Glomerular endothelial cell (primary cell): ENCODE measurements at places on chromosomes 5 and 9. TPM values are rescaled to one million over a fixed set of nuclear protein-coding genes. Genes with fewer than 3 reads are reported as not detected.

DNA sequence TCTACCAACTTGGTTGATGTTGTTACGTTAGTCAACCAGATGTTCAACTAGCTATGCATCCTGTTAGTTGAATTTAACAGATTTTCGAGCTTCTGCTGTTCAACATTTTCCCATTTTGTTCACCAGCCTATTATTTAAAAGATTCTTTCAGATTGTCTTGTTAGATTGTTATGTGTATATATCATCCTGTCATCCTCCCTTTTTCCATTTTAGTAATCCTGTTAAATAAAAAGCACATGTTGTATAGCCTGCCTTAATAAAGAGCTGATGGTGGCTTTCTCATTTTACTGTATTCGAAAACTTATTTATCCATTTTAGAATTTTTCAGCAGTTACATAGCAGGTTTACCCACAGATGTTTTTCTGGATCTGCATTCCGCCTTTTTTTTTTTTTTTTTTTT, 4.3 kb downstream of the TMEFF1 start:
- no peak for DNase-seq

GRCh38 chr9:3235497-3235896, 290.3 kb downstream of the RFX3 start:
- no peak for DNase-seq

DNA sequence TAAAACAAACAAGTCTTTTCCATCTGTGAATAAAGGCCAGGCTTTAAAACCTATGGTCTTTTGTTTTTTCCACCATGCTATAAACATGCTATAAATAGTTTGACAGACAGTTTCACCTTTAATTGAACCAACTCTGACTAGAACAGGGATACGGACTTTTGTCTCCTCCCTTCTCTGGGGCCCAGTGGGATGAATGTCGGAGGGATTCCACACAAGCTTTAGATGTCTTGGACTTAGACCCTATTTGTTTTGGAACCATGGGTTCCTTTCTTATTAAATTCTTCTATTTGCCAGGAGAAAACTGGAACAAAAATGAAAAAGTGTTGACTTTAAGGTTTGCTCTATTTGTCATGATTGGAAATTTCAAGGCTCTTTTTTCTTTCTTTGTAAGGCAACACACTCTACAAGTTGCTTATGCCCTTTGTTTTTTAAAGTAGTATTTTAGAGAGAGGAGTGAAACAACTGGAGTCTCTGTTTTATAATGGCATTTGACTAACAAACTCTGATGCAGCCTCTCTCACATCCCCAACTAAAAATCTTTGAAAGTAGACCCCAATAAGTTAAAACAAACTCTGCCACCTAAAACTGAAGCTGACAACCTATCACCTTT, 145.3 kb downstream of the MLLT3 start:
- DNase-seq, result no peak

DNA sequence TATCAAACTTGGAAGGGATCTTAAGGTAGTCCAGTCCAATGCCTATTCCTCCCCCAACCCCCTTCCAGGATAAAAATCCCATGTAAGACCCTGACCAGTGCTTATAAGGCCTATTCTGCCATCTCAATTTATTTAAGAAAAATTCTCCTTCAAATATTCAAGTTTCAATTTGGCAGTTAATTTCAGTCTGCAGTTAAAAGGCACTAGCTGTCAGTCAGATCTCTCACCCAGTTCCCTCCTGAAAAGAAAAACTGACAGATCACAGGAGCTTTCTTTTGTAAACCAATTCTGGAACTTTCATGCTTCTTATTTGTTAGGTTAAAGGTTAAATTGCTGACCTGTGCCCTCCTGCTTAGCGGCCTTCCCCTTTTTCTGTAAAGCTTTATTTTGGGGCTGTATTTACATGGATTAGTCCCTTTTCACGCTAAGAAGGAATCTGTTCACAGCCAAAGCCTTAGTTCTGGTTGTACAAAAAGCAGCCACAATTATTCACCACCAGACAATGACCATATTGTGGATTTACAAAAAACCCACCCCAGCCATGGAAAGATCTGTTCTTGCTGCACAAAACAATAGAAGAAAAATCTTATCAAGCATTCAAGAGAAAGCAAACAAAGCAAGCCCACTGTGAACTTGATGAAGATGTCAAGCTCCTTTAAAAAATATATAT, 68.7 kb downstream of the DENND1A start:
- DNase-seq, result no peak

Gene SCGB3A2
- total RNA-seq, result not detected in 2 replicates

Gene DENND4C
- total RNA-seq, result 53.7 and 59.5 TPM in 2 replicates

DNA sequence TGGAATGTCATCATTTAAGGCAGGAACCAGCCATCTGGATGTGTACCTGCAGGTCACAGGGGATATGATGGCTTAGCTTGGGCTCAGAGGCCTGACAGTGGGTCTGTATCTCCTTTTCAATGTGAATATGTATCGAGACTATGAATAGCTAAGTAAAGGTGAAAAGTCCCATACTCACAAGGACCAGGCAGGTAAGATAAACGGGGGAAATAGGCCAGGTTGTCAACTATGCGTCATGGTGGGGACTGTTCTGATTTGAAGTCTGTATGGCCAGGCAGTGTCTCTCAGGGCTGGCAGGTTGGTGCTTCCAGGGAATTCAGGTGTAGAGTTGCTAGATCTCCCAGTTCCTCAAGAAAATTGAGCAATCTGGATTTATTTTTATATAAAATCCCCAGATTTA, 987.9 kb upstream of the WWC1 start:
- no peak for DNase-seq

Gene TMEM252
- total RNA-seq, result not detected in 2 replicates

Gene ARSI
- 1.8 and 5.3 TPM in 2 replicates for total RNA-seq

Gene TMEM174
- total RNA-seq, result not detected in 2 replicates

Gene PCDHGA5
- total RNA-seq, result 0.82 and 2.1 TPM in 2 replicates

- no peak for DNase-seq
These were observed 418.2 kb downstream of the GABRG2 start for GRCh38 chr5:162485666-162486292.

Gene MCIDAS
- total RNA-seq, result not detected in 2 replicates

- no peak for DNase-seq
These were observed 14.6 kb downstream of the TRIM14 start for GRCh38 chr9:98104445-98104881.

DNA sequence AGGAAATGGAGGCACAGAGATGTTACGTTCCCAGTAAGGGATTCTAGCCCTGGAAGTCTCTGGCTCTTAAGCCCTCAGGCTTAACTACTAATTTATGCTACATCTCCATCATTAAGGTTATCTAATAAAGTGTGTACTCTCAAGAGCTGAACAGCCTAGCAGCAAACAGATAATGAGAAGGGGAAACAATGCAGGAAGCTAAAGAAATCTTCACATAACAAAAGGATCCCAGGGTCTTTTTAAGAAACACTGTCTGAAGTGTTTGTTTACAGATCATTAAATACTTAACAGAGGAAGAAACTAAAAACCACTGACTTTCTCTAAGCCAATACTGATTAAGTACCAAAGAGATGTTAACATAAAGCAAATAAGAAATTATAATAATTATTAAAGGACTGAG, 129.0 kb downstream of the PAPPA start:
- no peak for DNase-seq

DNA sequence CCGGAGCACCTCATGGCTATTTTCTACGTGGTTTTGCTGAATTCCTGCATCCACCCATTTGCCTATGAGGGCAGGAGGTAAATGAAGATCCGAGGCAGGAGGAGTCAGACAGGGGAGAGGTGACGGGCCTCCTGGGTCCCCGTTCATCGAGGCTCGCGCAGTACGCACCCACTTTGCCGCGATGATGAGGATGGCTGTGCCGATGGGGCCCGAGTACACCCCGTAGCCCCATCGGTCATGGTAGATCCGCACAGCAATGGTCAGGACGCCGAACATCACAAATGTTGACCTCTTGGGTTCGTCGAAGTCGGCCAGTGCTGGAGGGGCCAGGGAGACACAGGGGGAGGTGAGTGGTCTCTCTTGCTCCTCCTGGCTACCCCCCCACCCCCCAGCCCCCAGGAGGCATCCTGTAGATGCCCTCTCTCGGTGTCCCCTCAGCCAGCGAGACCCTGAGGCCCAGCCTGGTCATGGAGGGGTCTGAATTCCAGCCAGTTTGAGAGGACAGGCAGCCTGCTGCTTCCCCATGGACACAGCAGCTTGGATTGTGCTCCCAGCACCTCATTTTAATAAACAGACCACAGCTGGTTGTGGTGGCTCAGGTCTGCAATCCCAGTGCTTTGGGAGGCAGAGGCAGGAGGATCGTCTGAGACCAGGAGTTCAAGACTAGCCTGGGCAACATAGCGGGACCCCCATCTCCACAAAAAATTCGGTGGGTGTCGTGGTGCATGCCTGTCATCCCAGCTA, 5.9 kb downstream of the MYMK start:
- DNase-seq, result no peak

DNA sequence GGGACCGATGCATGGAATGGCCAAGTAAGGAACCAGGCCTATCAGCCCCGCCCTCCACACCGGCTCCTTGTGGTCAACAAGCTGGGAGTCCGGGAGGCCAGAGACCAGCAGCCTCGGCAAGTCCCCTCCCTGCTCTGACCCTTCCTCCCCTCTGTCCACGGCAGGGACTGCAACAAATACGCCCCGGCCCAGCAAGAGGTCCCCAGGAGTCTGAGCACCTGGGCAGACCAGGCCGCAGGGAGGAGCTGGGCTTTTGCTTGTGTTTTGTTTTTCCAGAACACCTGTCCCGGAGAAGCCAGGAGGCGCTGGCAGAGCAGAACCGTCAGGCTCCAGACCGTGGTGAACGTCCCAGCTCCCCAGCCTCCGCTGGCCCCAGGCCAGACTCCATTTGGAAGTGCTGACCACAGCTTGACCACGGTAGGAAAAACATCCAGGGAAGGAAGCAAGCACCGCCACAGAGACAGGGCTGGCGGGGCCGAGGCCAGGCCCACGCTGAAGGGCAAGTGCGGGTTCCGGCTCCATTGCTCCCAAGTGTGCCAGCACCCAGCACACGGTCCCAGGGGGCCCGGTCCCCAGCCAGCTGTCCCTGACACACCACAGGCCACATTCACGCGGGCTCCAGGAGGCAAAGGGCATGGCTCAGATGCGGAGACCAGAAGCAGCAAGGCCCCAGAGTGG, 56.7 kb downstream of the VAV2 start:
- DNase-seq, result no peak

DNA sequence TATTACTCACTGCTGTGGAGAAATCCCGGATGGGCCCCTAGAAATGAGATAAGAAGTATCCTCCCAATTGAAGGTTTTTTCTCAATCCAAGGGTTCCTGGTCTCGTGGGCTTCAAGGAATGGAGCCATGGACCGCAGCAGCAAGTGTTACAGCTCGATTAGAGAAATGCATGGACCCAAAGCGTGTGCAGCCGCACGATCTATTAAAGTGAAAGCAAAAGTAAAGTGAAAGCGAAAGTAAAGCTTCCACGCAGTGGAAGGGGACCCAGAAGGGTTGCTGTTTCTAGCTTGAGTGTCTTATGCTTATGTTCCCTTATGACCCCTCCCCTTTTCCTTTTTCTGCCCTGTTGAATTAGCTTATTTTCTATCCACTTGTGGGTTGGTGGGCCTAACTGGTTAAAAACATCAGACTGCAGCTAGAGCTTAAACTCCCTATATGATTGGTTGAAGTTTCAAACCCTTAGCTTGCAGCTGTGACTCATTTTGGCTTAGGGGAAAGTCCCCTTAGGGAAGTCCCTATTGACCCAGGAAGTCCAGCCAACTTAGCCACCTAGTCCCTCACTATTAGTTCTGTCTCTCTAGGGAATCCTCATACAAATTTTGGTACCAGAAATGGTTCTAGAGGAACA, 1111.8 kb downstream of the TAF11L14 start:
- no peak for DNase-seq
